GM23338 (cell line): ENCODE measurements at places on chromosomes 13 and 19.

GRCh38 chr13:52356327-52356726, 49.6 kb downstream of the THSD1 start:
- DNase-seq: no peak

- DNase-seq: no peak
These were observed 11.4 kb downstream of the NFIX start for GRCh38 chr19:13006431-13007281.

DNA sequence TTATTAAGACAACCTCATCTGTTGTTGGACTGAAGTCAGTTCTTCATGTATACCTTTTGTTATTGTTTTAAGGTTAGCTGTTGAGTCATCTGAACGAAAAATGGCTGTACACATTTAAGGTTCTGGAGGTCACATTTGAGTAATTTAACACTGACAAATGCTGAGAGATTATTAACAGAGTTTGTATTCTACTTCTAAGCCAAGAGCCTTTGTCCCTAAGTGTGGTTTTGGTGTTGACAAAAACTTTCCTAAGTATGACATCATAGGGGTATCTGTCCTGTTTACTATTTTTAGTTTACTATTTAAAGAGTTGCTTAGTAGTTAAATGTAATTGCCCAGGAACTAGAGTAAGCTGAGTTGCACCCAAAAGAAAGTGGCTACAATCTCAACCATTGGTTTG, 71.9 kb downstream of the CDK8 start:
- no peak for DNase-seq

GRCh38 chr19:57319869-57320179, 448 bp upstream of the ZNF543 start:
- no peak for DNase-seq

DNA sequence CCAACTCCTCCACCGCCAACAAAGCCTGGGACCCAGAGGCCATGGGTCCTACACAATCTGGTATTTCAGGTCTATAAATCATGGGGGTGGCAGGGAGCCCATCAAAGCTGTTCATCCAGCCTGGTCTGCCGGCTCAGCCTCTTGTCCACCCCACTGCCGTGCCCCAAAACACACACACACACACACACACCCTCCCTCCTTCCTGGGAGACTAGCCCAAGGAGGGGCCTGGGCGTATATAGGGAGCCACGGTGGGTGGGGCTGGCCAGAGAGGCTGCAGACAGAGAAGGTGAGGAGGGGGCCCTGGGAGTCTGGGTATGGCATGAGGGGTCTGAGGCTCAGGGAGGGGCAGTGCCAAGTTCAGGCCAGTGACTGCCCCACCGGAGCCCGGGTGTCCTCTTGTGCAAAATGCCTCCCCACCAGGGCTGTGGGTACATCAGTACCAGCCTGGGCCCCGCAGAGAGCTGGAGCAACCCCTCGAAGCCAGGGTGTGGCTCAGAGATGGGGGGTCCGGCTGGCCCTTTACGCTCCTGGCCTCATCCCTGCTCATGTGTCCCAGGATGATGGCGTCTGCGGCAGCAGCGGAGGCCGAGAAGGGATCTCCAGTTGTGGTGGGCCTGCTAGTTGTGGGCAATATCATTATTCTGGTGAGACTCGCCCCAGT, at the start of gene UPK1A:
UPK1A (plus strand) TSS at position 267 of the 663 bp plus-strand sequence; CDS start at position 563, 296 bp downstream.
- DNase-seq: no peak
